ENCODE measurements at places on chromosomes 12 and 14.

DNA sequence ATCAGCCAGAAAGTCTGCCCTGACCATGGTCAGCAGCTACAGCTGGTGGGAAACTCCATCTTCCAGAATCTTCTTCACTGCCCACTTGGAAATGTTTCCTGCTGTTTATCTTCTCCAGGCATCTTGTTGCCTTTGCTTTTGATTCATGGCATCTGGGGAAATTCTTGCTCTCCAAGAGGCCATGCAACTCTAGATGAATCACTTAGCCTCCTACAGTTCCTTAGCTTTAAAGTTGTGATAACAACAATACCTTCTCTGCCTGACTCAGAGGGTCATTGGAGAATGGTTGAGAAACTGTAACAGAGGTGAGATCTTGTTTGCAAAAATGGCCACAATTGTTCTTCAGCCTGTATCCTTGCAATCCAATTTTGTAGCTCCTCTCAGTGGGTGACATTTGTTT lies 121.0 kb upstream of the VRK1 start:
- no peak for DNase-seq

GRCh38 chr12:90543374-90543773 lies 411.6 kb downstream of the CCER1 start:
- DNase-seq, result no peak

GRCh38 chr14:22641846-22642245 lies 2.3 kb downstream of the OR6J1 start:
- no peak for DNase-seq

- DNase-seq, result no peak
Measured at GRCh38 chr14:94387051-94388026, 1.1 kb downstream of the SERPINA1 start.

DNA sequence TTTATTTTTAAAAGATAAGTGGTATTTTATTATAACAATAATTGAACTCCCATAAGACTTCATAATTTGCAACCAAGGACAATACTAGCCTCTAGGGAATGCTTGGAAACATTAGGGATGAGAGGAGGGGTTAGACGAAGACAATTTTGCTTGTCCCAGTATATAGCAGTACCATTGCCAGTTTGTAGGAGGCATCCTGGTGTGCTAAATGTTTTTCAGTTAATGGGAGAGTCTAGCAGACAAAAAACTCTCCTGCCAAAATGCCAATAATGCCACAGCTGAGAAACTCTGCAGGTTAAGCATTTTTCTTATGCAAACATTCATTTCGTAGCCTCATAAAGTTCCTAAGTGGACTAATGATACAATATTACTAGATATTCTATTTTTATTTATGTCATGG lies 38.1 kb downstream of the RASSF9 start:
- no peak for DNase-seq

GRCh38 chr14:90580377-90581335 lies 183.8 kb downstream of the CALM1 start:
- DNase-seq, result no peak

- no peak for DNase-seq
Measured at GRCh38 chr14:77228056-77228455, 43.0 kb downstream of the NGB start.

GRCh38 chr12:25957793-25958427 lies 572 bp upstream of the RASSF8 start:
- DNase-seq, result peak; percentile 55

DNA sequence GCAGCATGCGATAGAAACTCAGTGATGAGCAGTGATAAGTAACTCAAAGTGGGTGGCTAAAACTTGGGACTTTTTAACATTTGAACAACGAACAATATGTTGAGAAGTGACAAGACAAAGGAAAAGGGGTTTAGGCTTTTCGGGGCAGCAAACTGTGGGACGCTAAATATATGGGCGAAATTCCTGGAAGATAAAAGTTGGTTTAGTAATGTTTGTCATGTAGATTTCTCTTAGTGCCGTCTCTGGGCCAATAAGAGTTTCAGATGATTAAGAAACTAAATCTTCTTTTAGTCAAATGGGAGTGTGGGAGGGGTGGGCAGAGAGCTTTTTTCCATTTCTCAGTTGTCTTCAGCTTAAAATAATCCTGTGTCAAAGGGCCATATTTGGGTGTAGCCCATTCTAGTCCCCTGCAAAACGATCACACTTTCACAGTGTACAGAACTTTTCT lies 41.7 kb upstream of the FUT8 start:
- no peak for DNase-seq

All from GM04504 (cell line).